Stimulated activated CD8-positive, alpha-beta memory T cell treated with anti-CD3 and anti-CD28 coated beads, Interleukin-4, amount 100 ng/mL, for 1 hour (primary cell): ENCODE measurements at places on chromosomes 11 and 22.

DNA sequence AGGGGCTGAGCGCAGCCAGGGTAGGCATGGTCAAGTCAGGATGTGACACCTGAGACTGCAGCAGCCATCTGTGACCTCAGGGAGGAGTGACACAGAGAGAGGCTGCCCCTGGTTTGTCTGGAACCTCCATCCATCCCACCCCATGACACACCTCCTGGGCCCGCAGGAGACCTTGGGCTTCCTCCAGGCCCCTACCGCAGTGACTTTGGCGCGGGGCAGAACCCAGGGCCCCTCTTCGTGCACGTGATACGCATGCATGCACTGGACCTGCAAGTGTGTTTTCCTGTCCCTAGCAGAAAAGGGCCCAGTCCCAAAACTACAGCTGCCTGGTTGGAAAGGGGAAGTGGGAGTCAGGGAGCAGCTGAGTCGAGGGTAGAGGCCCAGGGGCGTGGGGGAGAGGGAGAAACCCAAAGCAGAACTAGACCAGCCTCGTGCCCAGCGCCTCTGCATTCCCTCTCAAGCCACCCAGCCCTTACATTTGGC lies 7.9 kb upstream of the CYTH4 start:
- no peak for DNase-seq

DNA sequence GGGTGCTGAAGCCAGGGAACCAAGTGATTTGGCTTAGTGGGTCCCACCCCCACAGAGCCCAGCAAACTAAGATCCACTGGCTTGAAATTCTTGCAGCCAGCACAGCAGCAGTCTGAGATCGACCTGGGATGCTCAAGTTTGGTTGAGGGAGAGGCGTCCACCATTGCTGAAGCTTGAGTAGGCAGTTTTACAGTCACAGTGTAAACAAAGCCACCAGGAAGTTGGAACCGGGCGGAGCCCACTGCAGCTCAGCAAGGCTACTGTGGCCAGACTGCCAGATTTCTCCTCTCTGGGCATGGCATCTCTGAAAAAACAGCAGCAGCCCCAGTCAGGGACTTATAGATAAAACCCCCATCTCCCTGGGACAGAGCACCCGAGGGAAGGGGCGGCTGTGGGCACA lies 424.1 kb upstream of the TENM4 start:
- no peak for DNase-seq

- DNase-seq = no peak
Measured at GRCh38 chr22:40189997-40190396, 12.3 kb downstream of the TNRC6B start.

DNA sequence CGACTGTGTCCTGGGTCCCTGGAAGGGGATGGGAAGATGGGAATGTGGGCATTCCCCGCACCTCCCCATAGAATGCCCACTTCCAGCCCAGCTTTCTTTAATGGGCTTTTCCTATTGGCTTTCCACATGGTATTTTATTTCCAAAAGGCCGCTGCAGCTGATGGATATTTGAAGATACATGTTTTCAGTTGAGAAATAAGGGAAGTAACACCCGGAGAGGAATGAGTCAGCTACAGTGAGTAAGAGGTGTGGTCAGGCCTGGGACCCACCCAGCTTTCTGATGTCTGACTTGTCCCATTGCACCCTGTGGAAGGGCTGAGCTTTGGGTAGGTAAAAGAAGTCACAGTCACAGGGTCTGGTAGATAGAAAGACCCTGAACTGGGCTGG lies 476.9 kb downstream of the MIAT start:
- DNase-seq = no peak

- no peak for DNase-seq
Measured at GRCh38 chr11:71305041-71305440, 52.7 kb upstream of the SHANK2 start.

- DNase-seq = no peak
Measured at GRCh38 chr11:74278721-74279161, 32.7 kb downstream of the P4HA3 start.

DNA sequence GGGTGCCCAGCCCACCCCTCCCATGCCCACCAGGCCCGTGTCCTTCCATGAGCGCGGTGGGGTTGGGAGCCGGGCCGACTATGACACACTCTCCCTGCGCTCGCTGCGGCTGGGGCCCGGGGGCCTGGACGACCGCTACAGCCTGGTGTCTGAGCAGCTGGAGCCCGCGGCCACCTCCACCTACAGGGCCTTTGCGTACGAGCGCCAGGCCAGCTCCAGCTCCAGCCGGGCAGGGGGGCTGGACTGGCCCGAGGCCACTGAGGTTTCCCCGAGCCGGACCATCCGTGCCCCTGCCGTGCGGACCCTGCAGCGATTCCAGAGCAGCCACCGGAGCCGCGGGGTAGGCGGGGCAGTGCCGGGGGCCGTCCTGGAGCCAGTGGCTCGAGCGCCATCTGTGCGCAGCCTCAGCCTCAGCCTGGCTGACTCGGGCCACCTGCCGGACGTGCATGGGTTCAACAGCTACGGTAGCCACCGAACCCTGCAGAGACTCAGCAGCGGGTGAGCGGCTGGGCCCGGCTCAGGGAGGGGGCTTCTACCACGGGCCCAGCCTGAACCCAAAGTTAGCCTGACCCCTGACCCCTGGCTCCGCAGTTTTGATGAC lies 3.0 kb downstream of the PKP3 start:
- no peak for DNase-seq
